ENCODE measurements at places on chromosomes 2 and 18.

DNA sequence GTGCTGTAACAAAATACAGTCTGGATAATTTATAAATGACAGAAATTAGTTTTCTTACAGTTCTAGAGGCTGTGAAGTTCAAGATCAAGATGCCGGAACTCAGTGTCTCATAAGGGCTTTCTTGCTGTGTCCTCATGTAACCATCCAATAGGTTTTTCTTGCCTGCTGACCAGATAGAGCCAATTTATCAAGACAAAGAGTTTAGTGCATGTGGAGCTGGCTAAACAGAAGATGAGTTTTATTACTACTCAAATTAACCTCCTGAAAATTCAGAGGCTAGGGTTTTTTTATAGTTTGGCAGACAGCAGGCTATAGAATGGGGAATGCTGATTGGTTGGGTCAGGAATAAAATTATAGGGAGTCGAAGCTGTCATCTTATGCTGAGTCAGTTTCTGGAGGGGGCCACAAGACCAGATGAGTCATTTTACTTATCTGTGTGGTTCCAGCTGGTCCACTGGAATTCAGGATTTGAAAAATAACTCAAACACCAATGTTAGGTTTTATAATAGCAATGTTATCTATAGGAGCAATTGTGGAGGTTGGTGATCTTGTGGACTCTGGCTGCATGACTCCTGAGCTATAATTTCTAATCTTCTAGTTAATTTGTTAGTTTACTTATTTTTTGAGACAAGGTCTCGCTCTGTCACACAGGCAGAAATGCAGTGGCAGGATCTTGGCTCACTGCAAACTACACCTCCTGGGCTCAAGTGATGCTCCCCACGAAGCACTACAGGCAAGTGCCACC lies 3.2 kb upstream of the PDK1 start:
- no peak for DNase-seq

DNA sequence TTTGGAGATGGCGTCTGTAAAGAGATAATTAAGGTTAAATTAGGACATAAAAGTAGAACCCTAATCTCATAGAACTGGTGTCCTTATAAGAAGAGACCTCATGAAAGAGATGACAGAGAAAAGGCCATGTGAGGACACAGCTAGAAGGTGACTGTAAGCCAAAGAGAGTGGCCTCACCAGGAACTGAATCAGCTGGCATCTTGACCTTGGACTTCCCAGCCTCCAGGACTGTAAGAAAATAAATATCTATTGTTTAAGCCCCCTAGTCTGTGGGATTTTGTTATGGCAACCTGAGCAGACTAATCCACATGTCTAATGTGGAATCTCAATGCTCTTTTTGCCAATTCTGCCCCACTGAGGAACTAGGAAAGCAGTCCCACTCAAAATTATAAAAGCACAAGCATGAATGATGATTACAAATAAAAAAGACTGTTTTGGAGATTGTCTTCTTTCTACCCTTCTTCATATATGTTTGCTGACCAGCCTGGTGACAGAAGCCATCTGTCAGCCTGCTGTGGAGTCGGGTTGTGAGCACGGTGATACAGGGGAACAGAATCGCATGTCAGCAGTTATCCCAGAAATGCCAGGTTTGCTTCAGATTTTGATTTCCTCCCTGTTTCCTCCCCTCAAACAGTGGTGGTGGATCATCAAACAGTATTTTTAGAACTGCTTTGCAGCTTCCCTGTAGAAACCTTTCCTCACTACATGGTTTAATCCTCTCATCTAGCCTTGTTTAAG lies 54.2 kb downstream of the INPP4A start:
- DNase-seq: no peak

DNA sequence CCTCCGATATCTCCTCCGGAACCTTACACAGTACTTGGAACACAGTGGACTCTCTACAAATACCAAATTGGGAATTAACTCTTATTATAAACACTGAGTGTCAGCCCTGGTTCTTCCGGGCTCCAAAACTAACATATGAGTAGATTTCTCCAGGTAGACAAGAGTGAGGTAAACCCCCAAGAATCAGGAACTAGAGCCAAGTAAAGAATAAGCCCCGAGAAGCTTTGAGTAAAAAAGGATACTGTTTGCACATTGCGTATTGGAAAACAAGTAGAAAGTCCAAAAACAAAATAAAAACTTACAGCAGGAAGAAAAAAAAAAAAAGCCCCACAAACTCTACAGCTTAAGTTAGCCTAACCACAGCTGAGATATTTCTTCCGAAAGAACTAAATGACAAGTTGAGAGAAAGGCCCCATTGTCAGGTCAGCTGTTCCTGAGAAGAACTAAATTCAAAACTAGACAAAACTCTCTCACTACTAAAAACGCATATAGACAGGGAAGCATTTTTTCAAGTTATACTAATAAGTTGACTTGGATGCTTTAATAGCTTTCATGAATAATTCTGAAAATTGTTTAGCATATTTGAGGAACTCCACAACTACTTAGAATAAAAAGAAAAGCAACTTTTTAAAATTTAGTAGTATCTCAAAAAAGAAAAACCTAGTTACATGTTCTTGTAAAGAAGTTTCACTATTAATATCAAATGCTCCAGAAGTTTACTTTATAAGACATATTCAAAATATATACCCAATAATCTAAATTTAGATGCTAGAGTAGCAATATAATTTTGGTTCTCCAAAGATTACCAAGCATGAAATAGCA lies 4.3 kb upstream of the HAAO start:
- DNase-seq: no peak

DNA sequence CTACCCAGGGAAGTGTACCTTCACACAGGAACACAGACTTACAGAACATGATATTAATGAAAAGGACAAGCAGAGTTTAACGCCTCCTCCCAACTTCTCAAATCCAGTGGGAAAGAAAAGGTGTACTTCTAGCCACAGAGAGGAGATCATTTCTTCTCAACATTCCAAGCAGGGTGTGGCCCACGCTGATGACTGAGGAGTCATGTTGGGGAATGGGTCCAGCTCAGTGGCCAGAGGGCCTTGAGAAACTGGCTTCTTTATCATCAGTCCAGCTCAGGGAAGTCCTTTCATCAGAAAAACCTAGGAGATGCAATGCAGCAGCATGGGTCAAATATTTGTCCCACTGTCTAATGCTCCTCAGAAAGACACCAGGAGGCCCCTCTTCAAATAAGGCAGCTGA lies 63.0 kb downstream of the RBM43 start:
- no peak for DNase-seq

DNA sequence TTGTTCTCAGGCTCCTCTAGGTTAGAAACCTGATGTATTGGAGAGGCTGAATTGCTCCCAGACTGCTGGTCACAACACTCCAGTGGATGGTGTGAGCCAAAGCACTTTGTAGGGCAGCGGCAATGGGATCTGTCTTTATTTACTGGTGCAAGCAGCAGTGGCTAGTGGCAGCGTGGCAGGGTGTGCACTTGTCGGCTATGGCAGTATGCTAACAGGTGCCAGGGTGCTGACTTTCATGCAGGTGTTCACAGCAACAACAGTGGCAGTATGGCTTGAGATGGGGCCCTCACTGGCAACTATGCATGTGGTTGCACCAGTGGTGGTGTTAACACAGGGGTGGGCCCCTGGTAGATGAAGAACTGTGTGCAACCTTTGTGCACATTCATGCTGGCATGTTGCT lies 347.8 kb downstream of the DSC3 start:
- no peak for DNase-seq

GRCh38 chr18:63762518-63762917 lies 12.7 kb upstream of the SERPINB7 start:
- no peak for DNase-seq

DNA sequence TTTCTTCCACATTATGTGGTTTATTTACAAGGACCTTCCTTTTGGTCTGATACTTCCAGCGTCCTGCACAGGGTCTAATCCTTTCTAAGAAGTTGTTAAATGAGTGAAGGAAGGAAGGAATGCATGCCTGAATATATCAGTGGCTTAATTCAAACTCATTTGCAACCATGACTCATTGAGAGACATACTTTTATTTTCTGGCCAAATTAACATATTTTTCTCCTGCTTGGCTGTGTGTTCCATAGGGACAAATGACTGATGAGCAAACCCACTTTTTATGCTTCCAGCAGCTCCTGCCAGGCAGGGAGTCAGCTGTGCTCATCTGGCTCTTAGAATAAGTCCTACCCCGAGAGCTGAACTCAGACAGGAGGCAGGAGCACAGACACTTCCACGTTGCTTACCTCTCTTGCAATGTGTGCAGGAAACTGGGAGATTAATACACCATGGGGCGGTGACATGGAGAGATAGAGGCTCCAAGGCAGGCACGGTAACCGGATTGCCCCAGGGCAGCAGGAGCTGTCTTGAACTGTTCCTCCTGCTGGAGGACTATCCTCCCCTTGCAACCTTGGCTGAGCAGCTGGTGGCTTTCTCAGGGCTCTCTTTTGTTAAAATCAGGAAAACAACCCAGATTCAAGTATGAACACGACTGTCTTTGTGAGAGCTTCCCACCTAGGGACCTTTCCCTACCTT lies 667.5 kb upstream of the HS6ST1 start:
- DNase-seq: no peak

DNA sequence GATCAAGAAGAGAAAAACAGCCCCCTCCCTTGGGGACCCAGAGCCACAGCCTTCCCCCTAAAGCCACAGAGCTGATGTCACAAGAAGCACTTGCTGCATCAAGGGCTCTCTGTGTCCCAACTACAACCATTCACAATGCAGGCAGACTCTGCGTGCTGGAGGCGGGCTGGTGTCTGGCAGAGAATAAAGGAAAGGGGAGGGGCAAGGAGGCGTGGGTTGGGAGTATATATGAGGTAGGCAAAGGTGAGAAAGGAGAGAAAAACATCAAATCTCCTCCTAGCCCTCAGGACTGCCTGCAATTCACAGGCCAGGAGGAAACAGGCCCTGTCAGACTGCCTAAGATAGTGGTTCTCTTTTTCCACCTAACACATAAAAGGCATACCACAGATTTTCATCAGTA lies 48.8 kb upstream of the IHH start:
- DNase-seq: no peak

DNA sequence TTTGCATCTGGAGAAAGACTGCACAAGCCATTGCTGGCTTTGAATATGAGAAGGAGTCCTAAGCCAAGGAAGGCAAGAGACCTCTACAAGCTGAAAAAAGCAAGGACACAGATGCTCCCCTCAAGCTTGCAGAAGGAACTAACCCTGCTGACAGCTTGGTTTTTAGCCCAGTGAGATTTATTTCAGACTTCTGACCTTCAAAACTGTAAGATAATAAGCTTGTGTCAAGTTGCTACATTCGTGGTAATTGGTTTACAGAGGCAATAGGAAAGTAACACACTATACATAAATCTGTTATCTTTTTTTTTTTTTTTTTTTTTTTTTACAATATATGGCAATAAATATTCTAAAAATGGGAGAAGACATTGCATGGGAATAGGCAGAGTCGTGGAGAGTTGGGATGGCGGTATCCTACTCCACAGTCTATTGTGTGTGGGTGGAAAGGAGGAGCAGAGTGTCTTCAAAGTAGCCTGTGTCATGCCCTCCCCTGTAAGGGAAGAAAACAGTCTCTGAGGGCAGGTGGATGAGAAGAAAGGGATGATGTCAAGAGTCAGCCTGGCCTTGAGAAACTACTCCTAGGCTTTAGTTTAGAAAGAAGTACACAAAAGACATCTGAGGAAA lies 196.9 kb downstream of the THSD7B start:
- DNase-seq: no peak

DNA sequence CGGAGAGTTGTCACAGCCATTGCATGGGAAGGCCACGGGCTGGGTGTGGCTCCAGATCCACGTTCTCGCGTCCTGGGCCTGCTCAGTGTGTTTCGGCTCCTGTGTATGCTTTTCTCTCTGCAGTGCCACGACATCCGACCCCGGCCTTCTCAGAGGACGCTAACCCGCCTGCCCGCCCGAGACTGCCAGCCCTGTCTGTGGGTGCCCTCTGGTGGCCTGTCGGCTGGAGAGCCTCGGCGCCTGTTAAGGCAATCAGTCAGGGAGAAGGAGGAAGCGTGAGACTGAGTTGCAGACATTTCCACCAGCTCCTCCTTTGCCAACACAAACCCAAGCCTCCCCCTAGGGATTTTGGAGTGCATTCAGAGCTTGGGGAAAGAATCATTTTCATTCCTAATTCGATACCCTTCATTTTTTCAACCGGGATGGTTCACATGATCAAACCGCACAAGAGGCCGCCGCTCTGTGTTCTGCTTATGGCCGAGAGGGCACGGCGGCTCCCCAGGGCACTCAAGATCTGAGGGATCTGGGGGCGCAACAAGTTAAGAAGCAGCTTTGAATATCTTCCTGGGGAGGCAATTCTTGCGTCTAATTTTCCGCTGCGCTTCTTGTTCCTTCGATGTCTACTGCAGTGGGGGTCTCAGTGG lies 37.5 kb upstream of the ZBTB7C start:
- peak; percentile 64 for DNase-seq

GRCh38 chr18:3903337-3903736 lies 453.4 kb downstream of the TGIF1 start:
- DNase-seq: no peak

GRCh38 chr18:36303211-36303844 lies 5.8 kb downstream of the FHOD3 start:
- no peak for DNase-seq

DNA sequence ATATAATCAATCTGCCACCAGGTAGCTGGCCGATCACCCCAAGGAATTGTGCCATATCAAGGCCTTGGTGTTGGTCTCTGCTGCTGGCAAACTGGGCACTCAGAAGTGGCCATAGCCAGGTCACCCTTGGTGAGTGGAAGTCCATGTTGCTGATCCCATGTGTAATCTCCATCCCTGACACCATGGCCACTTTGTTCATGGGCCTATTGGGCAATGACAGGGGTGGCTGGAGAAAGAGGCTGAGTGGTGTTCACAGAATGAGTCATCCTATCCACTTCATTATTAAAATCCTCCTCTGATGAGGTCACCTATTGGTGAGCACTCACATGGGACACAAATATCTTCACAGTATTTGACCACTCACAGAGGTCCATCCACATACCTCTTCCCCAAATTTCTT lies 26.7 kb upstream of the CD226 start:
- DNase-seq: no peak

DNA sequence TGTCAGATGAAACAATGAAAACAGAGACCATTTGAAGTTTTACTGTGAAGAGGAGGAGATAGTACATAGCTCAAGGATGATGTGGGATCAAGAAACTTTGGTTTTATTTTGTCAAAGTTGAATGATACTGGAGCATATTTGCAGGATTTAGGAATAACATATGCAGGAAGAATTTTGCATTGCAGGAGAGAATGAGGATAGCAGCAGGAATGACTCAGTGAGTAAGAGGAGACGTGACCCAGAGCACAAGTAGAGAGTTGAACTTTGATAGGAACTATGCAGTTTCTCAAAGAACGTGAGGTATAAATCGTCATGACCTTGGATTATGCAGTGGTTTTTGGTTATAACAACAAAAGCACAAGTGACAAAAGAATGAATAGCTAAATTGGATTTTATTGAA lies 47.7 kb downstream of the MAPRE2 start:
- no peak for DNase-seq

GRCh38 chr2:150042500-150043171 lies 444.8 kb downstream of the RND3 start:
- no peak for DNase-seq

DNA sequence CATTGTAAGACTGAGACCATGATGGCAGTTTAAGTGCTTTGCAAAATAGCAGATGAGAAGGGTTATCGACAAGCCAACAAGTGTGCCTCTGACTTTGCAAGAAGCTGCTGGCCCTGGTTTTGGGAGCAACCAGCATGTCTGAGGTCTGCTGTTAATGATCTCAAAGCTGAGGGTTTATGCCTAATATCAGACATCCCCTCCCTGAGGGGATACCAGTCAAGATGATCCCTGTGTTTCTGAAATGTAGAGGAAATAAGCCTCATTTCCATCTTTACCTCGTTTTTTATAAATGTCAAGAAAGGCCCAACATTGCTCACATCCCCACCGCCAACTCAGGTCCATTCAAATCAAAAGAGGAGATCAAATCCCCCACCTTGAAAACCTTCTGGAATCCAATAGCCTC lies 120.6 kb downstream of the MYCN start:
- DNase-seq: no peak
